ENCODE measurements at places on chromosomes 16 and 17. TPM values are rescaled to one million over a fixed set of nuclear protein-coding genes. Genes with fewer than 3 reads are reported as not detected.

GRCh38 chr16:73483934-73484711 lies 436.2 kb upstream of the ZFHX3 start:
- no peak overlapping the region for H3K27ac ChIP-seq
- no peaks in the 10 kb centered on the region for H3K27me3 ChIP-seq
- no peak for DNase-seq
- H3K4me3 ChIP-seq, result no peak overlapping the region

DNA sequence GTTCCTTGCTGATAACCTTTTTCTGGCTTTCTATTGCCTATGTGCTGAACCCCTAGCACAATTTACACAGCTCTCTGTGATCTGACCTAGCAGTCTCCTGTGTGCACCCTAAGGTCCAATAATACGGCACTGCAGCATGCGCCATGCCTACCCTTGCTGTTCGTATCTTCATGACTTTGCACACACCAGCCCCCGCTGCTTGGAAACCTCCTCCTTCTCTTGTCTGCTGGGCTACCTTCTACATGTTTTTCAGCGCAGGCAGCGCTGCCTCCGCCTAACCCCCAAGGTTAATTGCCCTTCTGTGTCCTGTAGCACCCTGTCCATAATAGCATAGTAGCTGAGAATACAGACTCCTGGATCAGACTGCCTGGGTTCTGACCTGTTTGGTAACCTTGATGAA lies 1.4 kb downstream of the STARD3 start:
- H3K4me1 ChIP-seq, result no peaks in the 10 kb centered on the region
- no peak overlapping the region for H3K4me3 ChIP-seq
- H3K27ac ChIP-seq, result no peak overlapping the region

DNA sequence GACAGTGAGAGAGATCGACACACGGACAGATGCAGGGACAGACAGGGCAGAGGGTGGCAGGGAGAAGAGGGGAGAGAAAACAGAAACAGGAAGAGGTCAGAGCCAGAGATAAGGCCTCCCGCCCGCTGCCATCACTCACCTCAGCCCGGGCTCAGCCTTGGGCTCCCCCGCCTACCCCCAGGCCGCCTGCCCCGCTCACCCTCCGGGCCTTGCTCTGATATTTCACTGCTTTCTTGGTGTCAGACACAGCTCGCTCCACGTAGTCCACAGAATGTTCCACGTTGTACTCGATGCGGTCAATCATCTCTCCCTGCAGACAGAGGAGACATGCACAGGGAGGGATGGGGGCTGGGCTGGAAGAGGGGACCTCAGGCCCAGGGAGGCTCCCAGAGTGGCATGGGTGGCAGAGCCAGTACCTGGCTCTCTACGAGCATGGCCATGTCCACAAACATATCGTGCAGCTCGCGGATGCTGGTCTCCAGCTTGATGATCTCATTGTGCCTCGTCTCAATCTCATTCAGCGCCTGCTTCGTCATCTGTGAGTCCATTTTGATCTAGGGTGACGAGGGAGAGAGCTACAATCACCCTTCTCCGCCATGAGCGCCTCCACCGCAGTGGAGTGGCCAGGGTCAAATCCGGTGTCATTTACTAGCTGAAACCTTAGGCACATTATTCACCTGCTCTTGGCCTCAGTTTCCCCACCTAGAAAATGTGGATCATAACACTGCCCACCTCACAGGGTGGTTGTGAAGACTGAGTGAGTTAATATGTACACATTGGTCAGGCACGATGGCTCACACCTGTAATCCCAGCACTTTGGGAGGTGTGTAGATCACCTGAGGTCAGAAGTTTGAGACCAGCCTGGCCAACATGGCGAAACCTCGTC lies 8.2 kb downstream of the HSD3B7 start:
- no peak overlapping the region for H3K27ac ChIP-seq
- H3K4me1 ChIP-seq, result no peaks in the 10 kb centered on the region
- no peaks in the 10 kb centered on the region for H3K27me3 ChIP-seq
- DNase-seq, result no peak
- no peaks in the 10 kb centered on the region for H3K36me3 ChIP-seq

DNA sequence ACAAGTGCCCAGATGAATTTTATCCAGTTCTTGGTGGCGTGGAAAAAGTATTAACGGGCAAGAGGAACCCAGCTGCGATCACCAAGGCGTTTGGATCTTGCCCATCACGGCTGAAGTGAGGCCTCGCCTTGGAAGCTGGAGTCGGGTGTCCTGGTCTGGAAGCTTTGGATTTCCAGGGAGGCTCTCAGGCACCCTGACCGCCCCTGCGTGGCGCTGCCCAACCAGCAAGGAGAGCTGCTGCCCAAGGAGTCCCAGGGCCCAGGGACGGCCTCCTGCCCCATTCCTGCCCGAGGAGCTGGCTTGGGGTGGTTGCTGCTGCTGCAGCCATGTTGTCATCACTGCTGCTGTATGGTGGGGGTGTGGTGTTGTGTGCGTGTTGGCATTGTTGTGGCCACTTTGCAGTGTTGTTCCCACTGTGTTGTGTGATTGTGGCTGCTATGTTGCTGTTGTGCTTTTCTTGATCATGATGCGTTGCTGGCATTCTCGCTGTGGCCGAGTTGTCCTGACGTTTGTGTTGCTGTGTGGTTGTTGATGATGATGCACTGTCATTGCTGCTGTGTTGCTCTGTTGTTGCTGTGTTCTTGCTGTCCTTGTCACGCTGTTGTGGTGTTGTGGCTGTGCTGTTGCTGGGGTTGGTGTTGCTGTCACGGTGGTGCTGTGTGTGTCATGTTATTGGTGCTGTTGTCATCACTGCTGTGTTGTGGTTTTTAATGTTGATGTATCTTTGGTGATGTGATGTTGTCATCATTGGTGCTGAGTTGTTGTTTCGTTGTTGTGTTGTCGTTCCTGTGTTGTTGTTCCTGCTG lies 318.8 kb downstream of the C16orf95 start:
- no peaks in the 10 kb centered on the region for H3K4me1 ChIP-seq
- H3K27ac ChIP-seq, result no peak overlapping the region
- H3K36me3 ChIP-seq, result no peaks in the 10 kb centered on the region
- no peaks in the 10 kb centered on the region for H3K27me3 ChIP-seq
- DNase-seq, result no peak
- no peak overlapping the region for H3K4me3 ChIP-seq

DNA sequence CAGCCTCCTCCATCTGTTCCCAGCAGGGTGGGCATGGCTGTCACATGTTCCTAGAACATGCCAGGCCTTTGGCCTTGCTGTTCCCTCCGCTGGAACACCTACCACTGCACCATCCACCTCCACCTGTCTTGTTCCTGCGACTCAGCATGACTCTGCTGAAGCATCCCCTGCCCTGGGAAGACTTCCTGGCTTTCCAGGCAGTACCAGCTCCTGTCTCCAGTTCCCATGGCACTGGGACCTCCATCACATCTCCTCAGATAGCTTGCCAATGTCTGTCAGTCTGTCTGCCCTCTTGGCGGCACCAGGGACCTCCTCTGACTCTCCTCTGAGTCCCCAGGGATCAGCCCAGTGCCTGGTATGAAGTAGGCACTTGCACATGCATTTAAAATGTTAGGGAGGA lies 15.7 kb downstream of the PDP2 start:
- no peaks in the 10 kb centered on the region for H3K27me3 ChIP-seq
- DNase-seq, result no peak
- H3K4me3 ChIP-seq, result no peak overlapping the region
- no peak overlapping the region for H3K27ac ChIP-seq

Gene CCL16
- total RNA-seq, result 27.6 TPM

Gene TMC5
- total RNA-seq, result 3.4 TPM

Gene KRT33A
- total RNA-seq, result not detected

All from right lobe of liver (tissue), 6 donors.